ENCODE measurements at places on chromosomes 11 and 22. TPM values are rescaled to one million over a fixed set of nuclear protein-coding genes. Genes with fewer than 3 reads are reported as not detected.

GRCh38 chr11:6219359-6219758 is 14.0 kb downstream of the C11orf42 start:
- H3K27ac ChIP-seq, result no peak overlapping the region
- H3K4me3 ChIP-seq, result no peak overlapping the region
- DNase-seq, result no peak
- peaks cover 6% of the 10 kb centered on the region for H3K4me1 ChIP-seq
- H3K36me3 ChIP-seq, result peaks cover 86% of the 10 kb centered on the region

- no peak overlapping the region for H3K4me3 ChIP-seq
- H3K27me3 ChIP-seq, result no peaks in the 10 kb centered on the region
Measured at GRCh38 chr22:26811647-26811992, 154.2 kb downstream of the MIAT start.

MIF gene
- total RNA-seq, result 308 TPM

DNA sequence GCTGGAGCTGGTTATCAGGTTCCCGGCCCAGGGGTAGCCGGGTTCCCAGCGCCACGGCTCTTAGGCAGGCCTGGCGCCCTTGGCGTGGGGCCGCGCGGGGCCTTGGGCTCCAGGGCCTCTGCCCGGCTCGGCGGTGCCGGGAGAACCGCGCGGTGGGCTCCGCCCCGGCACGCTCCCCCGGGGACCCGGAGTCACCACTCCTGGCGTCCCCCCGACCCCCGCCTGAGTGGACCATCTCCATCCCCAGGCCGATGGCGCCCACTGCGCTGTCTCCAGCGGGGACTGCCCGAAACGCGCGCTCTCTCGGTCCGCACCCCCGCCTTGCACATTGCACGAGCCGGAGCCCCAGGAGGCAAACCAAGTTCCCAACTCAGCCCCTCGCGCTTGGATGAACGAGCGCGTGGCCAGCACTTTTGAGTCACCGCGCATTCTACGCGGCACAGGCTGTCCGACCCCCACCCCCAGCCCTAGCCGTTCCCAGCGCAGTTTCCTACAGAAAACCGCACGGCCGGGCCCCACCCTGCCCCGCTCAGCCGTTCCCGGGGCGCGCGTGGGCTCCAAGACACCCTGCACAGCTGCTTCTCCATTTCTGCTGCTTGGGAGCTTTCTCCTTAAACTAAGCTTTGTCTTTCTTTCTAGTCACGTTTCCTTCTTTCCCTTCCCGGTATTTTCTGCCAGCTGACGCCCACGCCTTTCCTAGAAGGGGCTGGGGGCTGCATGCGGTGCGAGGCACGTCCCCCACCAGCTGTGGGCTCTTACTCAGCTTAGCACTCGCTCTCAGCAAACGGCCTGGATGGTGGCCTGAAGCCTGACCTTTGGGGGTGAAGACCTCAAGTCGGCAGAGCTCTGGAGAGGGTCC is 650 bp upstream of the CHID1 start:
- H3K27me3 ChIP-seq, result no peaks in the 10 kb centered on the region
- H3K4me1 ChIP-seq, result peaks cover 31% of the 10 kb centered on the region
- peak overlapping the region; percentile 83 for H3K4me3 ChIP-seq
- peaks cover 4% of the 10 kb centered on the region for H3K36me3 ChIP-seq
- no peak for DNase-seq
- peak overlapping the region; percentile 72 for H3K27ac ChIP-seq

- no peak overlapping the region for H3K4me3 ChIP-seq
- peaks cover 20% of the 10 kb centered on the region for H3K27me3 ChIP-seq
- H3K36me3 ChIP-seq, result peaks cover 2% of the 10 kb centered on the region
- H3K27ac ChIP-seq, result no peak overlapping the region
Measured at GRCh38 chr11:8608652-8609051, 14.6 kb upstream of the STK33 start.

Data from activated B cell treated with CpG ODN at 0.5 μM for 24 hours (primary cell).